ENCODE measurements at places on chromosomes 13 and 19.

DNA sequence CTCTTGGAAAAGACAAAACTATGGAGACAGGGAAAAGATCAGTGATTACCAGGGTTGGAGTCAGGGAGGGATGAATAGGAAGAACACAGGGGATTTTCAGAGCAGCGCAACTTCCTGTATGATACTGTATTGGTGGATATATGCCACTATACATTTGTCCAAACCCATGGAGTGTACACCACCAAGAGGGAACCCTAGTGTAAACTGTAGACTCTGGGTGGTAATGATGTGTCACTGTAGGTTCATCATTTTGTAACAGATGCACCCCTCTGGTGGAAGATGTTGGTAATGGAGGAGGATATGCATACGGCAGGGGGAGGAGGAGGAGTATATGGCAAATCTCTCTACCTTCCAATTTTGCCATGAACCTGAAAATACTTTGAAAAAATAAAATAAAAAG, 68.1 kb downstream of the UFM1 start:
- no peak for DNase-seq
- H3K4me3 ChIP-seq, result no peak overlapping the region
- H3K27ac ChIP-seq, result no peak overlapping the region
- no peaks in the 10 kb centered on the region for H3K36me3 ChIP-seq

DNA sequence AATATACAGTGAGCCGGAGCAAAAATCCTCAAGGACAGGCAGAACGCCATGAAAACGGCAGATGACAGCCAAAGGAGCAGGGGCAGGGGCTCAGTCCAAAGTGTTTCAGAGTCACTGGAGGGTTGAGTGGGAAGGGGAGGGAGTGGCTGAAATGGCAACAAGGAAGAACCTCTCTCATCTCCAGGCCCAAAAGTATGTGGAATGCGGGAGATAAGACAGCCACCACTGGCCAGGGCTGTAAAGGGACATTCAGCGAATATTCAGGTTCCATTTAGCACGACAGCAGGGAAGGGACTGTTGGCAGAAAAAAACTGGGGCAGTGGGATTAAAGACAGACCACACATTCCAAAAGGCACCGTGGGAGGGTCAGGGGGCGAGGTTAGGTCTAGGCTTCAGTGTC, 48.4 kb downstream of the USPL1 start:
- no peak overlapping the region for H3K4me3 ChIP-seq
- H3K27me3 ChIP-seq, result no peaks in the 10 kb centered on the region
- no peaks in the 10 kb centered on the region for H3K36me3 ChIP-seq
- H3K27ac ChIP-seq, result no peak overlapping the region

- H3K27ac ChIP-seq, result no peak overlapping the region
- H3K4me1 ChIP-seq, result no peaks in the 10 kb centered on the region
- H3K4me3 ChIP-seq, result no peak overlapping the region
- H3K27me3 ChIP-seq, result peaks cover 8% of the 10 kb centered on the region
- H3K36me3 ChIP-seq, result peaks cover 14% of the 10 kb centered on the region
These were observed 43.5 kb downstream of the CCL25 start for GRCh38 chr19:8096071-8096470.

DNA sequence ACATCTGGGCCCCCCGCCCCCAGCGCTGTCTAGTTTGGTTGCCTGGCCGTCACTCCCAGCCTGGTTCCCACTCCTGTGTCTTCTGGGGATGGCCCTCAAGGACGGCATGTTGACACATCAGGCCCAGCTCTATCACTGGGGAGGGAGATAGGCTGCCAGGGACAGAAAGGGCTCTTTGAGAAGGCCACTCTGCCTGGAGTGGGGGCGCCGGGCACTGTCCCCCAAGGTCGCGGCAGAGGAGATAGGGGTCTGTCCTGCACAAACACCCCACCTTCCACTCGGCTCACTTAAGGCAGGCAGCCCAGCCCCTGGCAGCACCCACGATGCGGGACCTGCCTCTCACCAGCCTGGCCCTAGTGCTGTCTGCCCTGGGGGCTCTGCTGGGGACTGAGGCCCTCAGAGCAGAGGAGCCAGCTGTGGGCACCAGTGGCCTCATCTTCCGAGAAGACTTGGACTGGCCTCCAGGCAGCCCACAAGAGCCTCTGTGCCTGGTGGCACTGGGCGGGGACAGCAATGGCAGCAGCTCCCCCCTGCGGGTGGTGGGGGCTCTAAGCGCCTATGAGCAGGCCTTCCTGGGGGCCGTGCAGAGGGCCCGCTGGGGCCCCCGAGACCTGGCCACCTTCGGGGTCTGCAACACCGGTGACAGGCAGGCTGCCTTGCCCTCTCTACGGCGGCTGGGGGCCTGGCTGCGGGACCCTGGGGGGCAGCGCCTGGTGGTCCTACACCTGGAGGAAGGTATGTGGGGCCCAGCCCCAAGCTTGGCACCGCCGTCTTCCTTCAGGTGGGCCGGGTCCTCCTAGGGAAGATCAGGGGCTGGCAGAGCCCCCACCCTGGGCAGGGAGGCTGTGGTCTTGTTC, at the start of gene AMH:
Gene AMH (plus strand): TSS at position 314 of the 857 bp plus-strand sequence. CDS start 10 bp downstream, at position 324.
- no peak within 1 kb of the TSS for H3K27ac ChIP-seq
- no peak within 1 kb of the TSS for H3K4me3 ChIP-seq
- H3K4me1 ChIP-seq, result peaks cover 61% of the 10 kb centered on the region
- H3K27me3 ChIP-seq, result peaks cover 53% of the 10 kb centered on the region
- peaks cover 40% of the 10 kb centered on the region for H3K36me3 ChIP-seq
- no peak for DNase-seq

- no peak for DNase-seq
- H3K36me3 ChIP-seq, result no peaks in the 10 kb centered on the region
- H3K27me3 ChIP-seq, result no peaks in the 10 kb centered on the region
- no peak overlapping the region for H3K4me3 ChIP-seq
- H3K27ac ChIP-seq, result no peak overlapping the region
These were observed 8.0 kb upstream of the USF2 start for GRCh38 chr19:35260694-35261304.

All from left ventricle myocardium inferior (tissue), 1 donor.